ENCODE measurements at places on chromosomes 4 and X. TPM values are rescaled to one million over a fixed set of nuclear protein-coding genes. Genes with fewer than 3 reads are reported as not detected.

GRCh38 chr4:80103629-80104028, 30.6 kb upstream of the ANTXR2 start:
- no peak for DNase-seq

Gene RHOXF2
- total RNA-seq = not detected

Gene SLC4A4
- 3.0 TPM for total RNA-seq

Gene MAGEA10
- not detected for total RNA-seq

- DNase-seq = peak; percentile 59
These were observed 12.7 kb upstream of the RHOXF2B start for GRCh38 chrX:120090208-120090607.

Gene CFAP299
- not detected for total RNA-seq

GRCh38 chrX:74325130-74326059, 21.4 kb downstream of the ZCCHC13 start:
- DNase-seq = peak; percentile 90

Gene TRPC5OS
- total RNA-seq = not detected

DNA sequence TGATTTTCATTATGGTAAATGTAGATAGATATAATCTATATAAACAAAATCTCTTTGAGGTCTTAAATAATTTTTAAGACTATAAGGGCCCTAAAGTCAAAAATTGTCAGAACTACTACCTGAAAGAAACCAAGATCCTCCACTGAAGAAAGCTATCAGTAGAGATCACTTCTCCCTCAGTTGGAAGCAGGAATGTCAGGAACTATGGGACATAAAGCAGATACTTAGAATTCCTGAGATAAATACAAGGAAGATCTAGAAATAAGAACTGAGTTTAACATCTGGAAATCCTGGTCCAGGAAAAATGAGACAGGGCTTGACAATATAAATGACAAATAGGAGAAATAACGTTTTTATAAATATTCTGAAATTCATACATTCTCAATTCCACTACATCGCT, 97.2 kb downstream of the ADAMTS3 start:
- DNase-seq = no peak

Gene GAB1
- total RNA-seq = 32.5 TPM

- no peak for DNase-seq
These were observed 30.2 kb upstream of the FAM9C start for GRCh38 chrX:13074297-13075262.

GRCh38 chrX:18160369-18160768, 60.3 kb downstream of the BEND2 start:
- no peak for DNase-seq

DNA sequence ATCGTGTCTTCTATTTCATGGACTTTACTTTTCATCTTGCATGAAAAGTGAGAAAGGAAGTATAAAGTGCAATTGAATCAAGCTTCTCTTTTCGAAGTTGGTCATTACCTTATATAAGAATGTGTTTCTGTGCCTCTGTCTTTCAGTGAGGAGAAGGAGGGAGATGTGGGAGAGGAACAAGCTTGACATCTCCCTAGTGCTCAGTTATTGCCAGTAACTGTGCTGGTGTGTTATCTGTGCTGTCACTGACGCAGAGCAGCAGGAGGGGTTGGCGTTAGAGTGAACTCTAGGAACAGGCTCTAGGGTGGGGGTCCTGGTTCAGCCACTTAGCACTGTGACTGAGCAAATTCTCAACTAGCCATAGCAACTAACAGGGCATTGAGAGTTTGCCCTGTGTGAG, 34.0 kb upstream of the TBC1D9 start:
- DNase-seq = no peak

GRCh38 chr4:150072906-150073714, 5.1 kb upstream of the DCLK2 start:
- no peak for DNase-seq

GRCh38 chr4:165715989-165716388, 157.0 kb upstream of the TLL1 start:
- DNase-seq = no peak

DNA sequence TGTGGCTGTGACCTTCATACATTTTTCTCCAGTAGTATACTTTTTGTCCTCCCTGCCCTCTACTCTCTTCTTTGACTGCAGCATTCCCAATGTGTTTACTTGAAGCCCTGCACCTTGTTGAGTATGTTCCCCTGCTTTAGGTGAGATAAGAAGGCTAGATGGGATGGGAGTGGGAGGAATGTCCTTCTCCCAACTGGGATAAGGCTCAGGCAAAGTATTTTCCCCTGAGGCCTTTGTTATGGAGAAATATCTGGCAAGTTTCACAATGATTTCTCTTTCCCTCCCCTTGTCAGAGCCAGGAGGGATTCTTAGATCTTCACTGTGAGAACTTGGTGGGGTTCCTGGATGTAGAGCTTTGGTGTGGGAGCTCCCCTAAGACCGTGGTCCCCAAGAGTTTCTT, 131.8 kb downstream of the CLCN5 start:
- DNase-seq = no peak

Gene ZFYVE28
- 1.8 TPM for total RNA-seq

Gene VCX2
- not detected for total RNA-seq

- DNase-seq = no peak
These were observed 488.8 kb upstream of the CPEB2 start for GRCh38 chr4:14513471-14513870.

Gene CT83
- 0.73 TPM for total RNA-seq

Data from endodermal cell (in vitro differentiated cells).